ENCODE measurements at places on chromosomes 12 and 14.
A peak's percentile ranks its signal among the peaks of the same experiment; 100 is the strongest.

DNA sequence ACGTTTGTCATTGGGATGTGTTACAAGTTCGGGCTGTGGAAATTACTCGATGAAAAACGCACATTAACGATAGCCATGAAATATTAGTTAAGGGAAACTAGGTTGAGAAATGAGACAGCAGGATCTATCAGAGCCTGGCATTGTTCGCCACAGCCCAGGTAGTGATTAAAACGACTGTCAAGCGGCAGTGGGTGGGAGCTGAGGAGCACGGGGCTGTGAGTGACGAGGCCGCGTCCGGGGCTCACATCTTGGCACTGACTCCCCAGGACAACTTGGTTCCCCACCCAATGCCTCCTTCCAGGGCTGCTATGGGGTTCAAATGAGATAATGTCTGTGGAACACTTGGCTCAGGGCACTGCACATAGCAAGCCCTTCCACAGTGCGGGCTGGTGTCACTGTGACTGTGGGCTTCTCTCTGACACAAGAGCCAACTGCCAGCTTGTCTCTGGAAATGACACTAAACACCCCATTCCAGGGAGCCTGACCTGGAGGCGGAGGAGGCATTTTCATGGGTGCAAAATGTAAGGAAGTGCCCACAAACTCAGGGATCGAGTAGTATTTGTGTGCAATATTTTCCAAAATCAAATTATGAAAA lies 19.3 kb downstream of the MMAB start:
- DNase-seq: no peak

GRCh38 chr14:96261053-96261452 lies 5.0 kb downstream of the BDKRB1 start:
- no peak for DNase-seq

GRCh38 chr12:130041983-130042812 lies 120.1 kb upstream of the FZD10 start:
- peak; percentile 80 for DNase-seq

- DNase-seq: no peak
Observed at GRCh38 chr14:101252443-101253214, 308.7 kb upstream of the DIO3 start.

DNA sequence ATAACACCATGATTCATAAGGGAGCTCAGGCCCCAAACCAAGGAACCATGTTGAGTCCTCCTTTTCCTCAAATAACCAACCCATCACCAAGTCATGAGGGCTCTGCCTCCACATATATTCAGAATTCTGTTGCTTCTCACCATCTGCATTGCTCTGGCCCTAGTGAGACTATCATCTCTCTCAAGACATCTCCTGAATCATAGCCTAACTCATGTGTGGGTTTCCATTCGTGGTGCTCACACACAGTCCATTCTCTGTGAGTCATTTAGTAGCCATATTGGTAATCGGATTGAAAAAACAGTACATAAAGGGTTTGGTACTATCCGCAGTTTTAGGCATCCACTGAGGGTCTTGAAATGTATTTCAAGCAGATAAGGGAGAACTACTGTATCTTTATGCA lies 5.1 kb upstream of the SLC38A2 start:
- no peak for DNase-seq

DNA sequence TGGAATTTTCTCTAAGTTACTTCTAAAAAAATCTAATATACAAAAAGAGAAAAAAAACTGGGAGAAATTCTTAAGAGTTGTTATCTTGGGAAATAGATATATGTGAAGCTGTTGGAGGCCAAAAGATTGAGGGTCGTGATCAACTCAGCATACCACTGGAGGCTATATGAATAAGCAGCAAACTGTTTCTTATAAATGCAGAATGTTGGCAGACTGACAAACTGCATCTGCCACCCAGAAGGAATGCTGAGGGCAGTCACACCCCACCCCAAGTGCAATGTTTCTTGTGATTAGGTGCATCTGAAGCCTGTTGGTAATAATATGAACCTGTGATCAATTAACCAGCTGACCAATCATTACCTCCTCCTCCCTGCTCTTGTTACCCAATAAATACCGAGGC lies 818.6 kb upstream of the MGAT4C start:
- no peak for DNase-seq

DNA sequence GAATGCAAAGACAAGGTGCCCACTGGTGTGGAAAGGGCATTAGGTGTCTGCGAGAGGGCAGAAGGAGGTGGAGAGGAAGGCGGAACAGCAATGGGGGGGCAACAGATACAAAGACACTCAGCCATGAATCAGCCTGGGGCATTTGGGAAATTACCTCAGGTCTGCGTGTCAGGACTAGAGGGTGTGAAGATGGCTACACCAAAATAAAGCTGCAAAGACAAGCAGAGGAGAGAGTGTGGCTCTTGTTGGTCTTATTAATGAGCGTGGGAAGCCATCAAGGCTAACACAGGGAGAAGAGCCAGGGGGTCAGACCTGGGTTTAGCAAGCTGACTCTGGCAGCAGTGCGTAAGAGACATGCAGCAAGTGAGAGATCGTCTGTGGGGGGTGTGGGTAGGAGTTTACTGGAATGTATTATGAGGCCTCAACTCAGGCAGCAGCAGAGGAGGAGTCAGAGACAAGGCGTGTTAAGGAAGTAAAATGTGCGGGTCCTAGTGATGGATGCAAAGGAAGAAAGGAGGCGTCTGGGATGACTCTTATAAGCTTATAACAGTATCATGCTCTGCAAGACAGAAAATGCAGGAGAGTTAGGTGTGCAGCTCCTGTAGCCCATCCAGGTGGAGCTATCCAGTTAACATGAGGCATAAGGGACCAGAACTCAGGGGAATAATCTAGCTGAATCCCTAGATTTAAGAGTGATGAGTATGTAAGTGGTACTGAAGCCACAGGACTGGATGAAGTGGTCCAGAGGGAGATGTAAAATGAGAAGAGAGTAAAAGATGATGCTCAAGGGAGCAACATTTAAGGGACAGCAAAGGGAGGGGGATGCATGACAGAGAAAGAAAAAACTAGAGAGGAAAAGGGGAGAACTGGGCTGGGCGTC lies 50.4 kb downstream of the KCNK10 start:
- DNase-seq: no peak

DNA sequence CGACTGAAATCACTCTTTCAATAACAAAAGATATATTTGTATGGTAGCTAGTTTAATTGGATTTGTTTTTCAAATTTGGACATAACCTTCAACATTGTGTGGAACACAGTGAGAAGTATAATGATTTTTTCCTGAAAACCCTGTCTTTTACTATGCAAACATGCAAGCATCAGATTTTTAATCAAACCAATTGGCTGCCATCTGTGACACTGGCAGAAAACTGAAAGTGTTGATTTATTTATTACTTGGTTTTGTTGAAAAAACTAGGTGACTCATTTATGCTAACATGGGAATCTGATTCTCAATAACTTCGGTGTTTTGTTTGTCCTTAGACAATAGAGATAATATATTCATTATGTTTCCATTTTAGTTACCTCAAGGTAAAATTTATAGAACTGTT lies 82.0 kb downstream of the NTS start:
- no peak for DNase-seq

GRCh38 chr14:63893701-63894458 lies 41.1 kb downstream of the SYNE2 start:
- DNase-seq: peak; percentile 38

DNA sequence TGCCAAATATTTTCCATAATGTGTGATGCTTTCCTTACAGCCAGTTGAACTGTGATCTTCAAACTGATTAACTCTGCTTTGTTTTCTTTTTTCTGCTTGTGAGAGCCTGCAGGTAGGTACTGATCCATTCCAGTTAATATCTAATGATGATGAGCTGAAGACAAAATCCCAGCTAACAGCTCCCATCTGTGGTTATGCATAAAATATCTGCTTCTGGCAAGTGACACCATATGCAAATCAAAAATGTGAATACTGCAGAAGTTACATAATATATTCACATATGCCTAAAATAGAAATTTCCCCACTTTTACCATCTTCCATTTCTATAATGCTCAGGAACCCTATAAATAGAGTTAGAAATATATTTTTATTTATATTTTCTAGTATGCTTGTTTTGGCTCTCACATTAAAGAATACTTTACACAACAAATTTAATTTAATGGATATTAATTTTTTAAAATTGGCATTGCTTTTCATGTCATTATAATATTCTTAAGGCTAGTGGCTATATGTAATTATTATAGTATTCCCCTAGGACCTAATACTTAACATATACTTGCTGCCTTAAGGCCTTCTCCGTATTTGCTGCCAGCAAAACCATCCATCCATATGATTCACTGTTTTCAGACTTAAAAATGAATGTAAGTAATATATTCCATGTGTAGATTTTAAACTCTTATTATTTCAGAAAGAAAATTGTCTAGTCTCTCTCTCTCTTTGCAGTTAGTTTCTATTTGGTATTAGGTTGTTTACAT lies 83.8 kb downstream of the CCER1 start:
- DNase-seq: no peak

- DNase-seq: peak; percentile 92
Observed at GRCh38 chr12:108803428-108804105, 53.8 kb downstream of the SSH1 start.

DNA sequence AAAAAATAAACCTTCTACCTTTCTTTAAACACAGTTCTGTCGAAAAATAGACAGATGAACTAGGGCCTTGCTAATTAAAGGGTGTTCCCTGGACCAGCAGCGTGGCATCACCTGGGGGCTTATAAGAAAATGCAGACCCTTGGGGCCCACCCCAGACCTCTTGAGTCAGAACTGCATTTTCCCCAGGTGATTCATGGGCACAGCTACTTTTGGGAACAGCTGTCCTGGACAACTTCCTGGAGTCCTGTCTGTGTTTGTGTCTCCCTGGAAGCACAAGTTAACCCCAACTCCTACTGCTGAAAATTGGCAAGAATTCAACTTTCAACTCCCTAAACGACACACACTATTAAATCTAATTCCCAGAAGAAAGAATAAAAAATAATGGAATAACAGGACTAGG lies 17.8 kb downstream of the FBLN5 start:
- no peak for DNase-seq

DNA sequence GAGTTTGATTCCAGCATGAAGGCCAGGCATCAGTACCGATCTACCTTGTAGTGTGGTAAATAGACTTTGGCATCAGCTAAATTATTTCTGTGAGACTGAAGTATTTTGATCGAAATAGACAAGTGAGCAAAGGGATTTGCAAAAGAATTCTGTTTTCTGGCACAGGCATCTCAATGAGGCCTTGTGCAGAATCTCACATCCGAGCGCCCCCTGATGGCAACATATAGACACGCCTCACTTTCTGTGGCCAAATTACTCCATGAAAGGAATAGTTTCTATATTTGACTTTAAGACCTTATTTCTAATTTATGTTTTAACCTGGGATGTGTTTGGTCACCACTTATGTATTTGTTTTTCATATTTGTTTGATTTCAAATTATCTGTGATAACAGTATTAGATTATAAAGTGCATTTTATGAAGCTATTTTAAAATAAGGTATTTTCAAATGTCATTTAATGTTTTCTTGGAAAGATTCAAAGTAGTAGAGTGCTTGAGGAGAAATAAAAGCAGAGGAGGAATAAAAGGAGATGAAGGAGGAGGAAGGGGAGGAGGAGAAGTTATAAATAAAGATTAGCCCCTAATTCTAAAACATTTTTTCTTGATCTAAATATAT lies 731.9 kb downstream of the NRXN3 start:
- peak; percentile 66 for DNase-seq

DNA sequence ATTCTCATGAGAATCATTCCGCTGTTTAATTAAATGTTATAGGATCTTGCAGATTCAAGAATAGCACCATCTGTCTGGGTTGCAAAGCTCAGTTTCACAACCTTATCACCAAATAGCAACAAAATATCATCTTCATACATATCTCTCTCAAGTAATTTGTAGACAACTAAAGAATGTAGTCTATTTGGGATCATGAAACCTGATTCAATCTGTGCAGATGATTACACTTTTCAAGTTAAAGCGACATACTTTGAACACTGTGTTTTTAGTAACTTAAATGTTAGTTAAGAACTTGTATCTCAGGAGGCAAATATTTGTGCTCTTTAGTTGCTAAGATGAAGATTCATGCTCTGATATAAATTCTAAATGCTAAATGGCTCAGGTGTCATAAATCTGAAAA lies 14.8 kb downstream of the MED13L start:
- no peak for DNase-seq

DNA sequence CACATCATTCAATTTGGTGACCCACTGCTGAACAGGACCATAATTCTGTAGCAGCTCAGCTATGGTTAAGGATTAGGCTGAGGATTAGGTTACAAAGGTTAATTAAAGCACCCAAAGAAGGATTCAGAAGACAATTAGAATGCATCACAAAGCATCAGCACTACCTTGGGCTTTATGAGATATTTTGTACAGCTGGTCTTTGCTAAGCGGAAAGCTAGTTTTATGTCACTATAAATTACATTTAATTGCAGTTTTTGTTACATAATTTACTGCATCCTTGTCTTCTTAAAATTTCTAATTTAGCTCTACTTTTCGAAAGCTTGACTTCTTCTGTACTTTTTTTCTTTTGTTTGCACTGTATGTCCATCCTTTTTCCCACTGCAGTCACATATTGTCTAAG lies 711.5 kb downstream of the RPS29 start:
- no peak for DNase-seq

GRCh38 chr12:74541074-74541473 lies 3.4 kb downstream of the ATXN7L3B start:
- no peak for DNase-seq

DNA sequence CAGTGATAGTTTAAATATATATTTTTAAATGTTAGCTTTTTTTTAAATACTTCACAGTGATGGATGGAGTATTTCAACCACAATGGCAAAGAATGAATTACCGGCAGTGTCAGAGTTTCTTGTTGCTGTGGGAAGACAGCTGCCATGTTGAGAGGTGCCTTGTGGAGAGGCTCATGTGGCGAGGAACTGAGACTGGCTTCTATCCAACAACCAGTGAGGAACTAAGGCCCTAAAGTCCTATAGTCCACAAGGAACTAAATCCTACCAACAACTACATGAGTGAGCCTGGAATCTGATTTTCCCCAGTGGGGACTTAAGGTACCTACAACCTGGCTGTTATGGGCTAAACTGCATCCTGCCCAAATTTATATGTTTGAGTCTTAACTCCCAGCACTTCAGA lies 220.2 kb upstream of the PLEKHG7 start:
- DNase-seq: no peak

GRCh38 chr12:53735556-53735955 lies 8.3 kb upstream of the CALCOCO1 start:
- no peak for DNase-seq

- DNase-seq: no peak
Observed at GRCh38 chr12:65025136-65025535, 96.0 kb downstream of the WIF1 start.

GRCh38 chr14:61713724-61714437 lies 18.6 kb downstream of the HIF1A start:
- no peak for DNase-seq

- DNase-seq: no peak
Observed at GRCh38 chr12:24898185-24898584, 50.7 kb downstream of the BCAT1 start.

All from hepatocyte (in vitro differentiated cells).